K562 (cell line): ENCODE measurements at places on chromosomes 5 and 9. TPM values are rescaled to one million over a fixed set of nuclear protein-coding genes. Genes with fewer than 3 reads are reported as not detected.

The CFAP77 gene
- total RNA-seq = not detected in 2 replicates

The TMEM171 gene
- not detected in 2 replicates for total RNA-seq

The RXRA gene
- total RNA-seq = 21.4 and 23.6 TPM in 2 replicates

The SHC3 gene
- total RNA-seq = 0.02 TPM in 1 of 2 replicates, not detected in the other

The PTPRD gene
- 0.02 and 0.11 TPM in 2 replicates for total RNA-seq

The GDA gene
- 12.4 and 14.6 TPM in 2 replicates for total RNA-seq

The SLC6A3 gene
- total RNA-seq = not detected in 2 replicates

The MSMP gene
- 0.60 and 0.87 TPM in 2 replicates for total RNA-seq

The PDE8B gene
- not detected in 2 replicates for total RNA-seq

The MEGF10 gene
- total RNA-seq = 0.07 TPM in 1 of 2 replicates, not detected in the other

The POLR1E gene
- total RNA-seq = 69.0 and 73.1 TPM in 2 replicates

The SLC4A9 gene
- total RNA-seq = not detected in 2 replicates

The DOCK8 gene
- total RNA-seq = 49.4 and 53.8 TPM in 2 replicates

The SQSTM1 gene
- 148 and 151 TPM in 2 replicates for total RNA-seq

The CNTFR gene
- total RNA-seq = not detected in 2 replicates

The SCGB3A1 gene
- total RNA-seq = 0.33 TPM in 1 of 2 replicates, not detected in the other

The LCP2 gene
- 22.2 and 24.1 TPM in 2 replicates for total RNA-seq

The MRPL22 gene
- 90.3 and 98.4 TPM in 2 replicates for total RNA-seq

The PCDHGB4 gene
- total RNA-seq = not detected in 2 replicates

The IL13 gene
- not detected in 2 replicates for total RNA-seq

The PCDHA3 gene
- total RNA-seq = not detected in 2 replicates
